ENCODE measurements at places on chromosomes 12 and 14.

- no peak for DNase-seq
These were observed 115.6 kb downstream of the RBM19 start for GRCh38 chr12:113850309-113851056.

GRCh38 chr12:67720351-67720856, 71.9 kb downstream of the DYRK2 start:
- peak; percentile 67 for DNase-seq

GRCh38 chr12:103046154-103046553, 88.7 kb downstream of the ASCL1 start:
- DNase-seq = no peak

DNA sequence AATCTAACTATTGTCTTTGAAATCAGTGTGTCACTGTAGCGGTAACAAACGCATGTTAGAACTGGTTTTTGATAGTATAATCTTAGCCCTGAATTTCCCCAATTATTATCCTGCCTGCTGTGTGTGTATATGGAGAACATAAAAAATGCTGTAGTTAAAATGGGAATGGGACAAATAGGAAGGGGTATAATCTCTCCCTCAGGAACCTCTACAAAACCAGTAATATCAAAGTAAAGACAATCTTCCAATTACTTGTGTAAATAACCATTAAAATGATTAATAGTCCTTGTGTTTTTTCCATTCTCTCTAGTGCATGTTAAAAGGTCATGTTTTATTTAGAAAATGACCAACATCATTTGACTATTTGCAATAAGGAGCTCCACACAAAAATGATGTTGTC, 200.1 kb upstream of the TMTC1 start:
- DNase-seq = no peak

DNA sequence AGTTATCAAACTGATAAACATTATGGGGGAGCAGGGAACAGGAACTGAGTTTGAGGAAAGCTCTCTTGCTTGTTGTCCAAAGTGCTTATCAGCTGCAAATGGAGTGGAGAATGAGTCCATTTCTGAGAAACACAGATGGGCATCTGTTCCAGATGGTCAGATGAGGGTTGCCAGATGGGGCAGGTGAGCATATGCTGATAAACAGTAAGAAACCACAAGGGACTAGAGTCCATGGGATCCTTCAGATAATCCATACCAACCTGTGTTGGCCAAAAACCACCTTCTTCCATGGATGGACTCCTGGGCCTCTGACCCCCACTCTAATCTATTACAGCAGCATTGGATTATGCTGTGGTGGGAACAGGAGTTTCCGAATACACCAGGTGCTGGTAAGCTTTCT, 38.3 kb downstream of the GNS start:
- DNase-seq = no peak

DNA sequence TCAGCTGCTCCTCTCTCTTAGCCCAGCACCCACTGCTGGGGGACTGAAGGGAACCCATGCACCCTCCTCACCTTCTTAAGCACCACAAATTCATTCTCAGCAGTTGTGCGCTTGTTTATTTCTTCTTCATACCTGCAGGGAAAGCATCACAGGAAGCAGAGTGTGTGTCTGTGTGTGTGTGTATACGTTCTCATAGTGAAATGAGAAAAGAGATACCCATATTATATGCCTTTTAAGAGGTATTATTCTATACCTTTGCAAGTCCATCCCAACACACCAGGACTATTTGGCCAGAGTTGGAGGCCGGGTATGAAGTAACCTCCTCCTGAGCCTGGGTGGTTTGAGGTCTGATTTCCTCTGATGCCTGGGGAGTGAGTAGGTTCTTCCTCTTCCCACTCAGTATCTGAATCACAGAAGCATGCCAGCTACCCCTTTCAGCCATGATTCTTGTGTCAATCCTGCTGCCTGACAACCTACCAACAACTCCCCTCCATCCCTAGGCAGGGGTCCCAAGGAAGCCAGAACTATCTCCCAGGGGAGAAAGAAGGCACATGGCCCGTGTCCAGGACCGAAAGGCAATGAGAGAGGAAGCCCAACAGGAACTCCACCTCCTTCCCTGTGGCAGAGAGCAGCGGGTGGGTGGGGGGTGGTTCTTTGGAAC, 3.0 kb downstream of the KRT73 start:
- DNase-seq = no peak

- no peak for DNase-seq
These were observed 16.9 kb downstream of the LRRK2 start for GRCh38 chr12:40241741-40242140.

DNA sequence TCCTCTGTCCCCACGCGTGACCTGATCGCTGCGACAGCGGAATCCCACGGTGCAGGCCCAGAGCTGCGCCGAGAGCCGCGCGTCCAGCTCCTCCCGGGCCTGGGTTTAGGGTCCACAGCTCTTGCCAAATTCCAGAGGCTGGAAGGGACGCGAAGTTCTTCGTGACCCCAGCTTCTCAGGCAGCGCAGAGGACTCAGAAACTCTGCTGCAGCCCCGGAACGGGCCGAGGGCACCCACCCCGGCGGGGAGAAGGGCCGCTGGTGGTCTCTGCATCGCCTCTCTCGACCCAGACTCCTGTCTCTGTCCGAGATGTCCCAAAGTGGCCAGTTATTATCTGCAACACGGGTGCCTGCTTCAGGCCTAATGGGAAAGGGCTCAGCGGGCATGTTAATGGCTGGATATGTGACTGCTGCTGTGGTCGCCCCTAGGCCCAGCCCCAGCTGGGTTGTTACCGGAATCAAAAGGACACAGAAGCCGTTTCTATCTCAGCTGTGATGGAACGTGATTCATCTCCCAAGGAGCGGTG, 236.4 kb downstream of the VRK1 start:
- DNase-seq = no peak

GRCh38 chr12:28770322-28770721, 378.8 kb upstream of the FAR2 start:
- no peak for DNase-seq

- DNase-seq = no peak
These were observed 16.1 kb downstream of the TECPR2 start for GRCh38 chr14:102378830-102379229.

DNA sequence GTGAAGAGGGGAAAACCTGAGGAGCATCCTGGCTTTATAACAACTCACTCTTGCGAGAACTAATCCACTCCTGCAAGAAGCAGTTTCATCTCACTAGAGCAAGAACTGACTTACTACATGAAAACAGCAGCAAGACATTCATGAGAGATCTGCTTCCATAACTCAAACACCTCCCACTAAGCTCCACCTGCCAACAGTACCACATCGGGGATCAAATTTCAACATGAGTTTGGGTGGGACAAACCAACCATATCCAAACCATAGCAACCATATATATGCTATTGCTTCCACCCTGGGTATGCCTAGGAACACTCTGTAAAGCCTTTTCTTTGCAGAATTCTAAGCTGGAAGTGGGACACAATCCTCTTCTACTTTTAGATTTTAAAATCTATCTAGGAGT, 13.9 kb upstream of the AVPR1A start:
- peak; percentile 83 for DNase-seq

- no peak for DNase-seq
These were observed 691 bp upstream of the OR6S1 start for GRCh38 chr14:20642182-20642581.

All from NCI-H510A treated with DMSO at 0.1 percent for 48 hours (cell line).